Glomerular endothelial cell (primary cell): ENCODE measurements at places on chromosomes 12 and 14. TPM values are rescaled to one million over a fixed set of nuclear protein-coding genes. Genes with fewer than 3 reads are reported as not detected.

TMEM132D gene
- total RNA-seq: 1.1 and 3.6 TPM in 2 replicates

KLRB1 gene
- total RNA-seq: not detected in 2 replicates

SLC15A5 gene
- total RNA-seq: not detected in 2 replicates

- DNase-seq: no peak
These were observed 63.4 kb upstream of the DIO3 start for GRCh38 chr14:101497684-101498525.

GRCh38 chr12:79373896-79374499, 316.8 kb downstream of the PAWR start:
- no peak for DNase-seq

DNA sequence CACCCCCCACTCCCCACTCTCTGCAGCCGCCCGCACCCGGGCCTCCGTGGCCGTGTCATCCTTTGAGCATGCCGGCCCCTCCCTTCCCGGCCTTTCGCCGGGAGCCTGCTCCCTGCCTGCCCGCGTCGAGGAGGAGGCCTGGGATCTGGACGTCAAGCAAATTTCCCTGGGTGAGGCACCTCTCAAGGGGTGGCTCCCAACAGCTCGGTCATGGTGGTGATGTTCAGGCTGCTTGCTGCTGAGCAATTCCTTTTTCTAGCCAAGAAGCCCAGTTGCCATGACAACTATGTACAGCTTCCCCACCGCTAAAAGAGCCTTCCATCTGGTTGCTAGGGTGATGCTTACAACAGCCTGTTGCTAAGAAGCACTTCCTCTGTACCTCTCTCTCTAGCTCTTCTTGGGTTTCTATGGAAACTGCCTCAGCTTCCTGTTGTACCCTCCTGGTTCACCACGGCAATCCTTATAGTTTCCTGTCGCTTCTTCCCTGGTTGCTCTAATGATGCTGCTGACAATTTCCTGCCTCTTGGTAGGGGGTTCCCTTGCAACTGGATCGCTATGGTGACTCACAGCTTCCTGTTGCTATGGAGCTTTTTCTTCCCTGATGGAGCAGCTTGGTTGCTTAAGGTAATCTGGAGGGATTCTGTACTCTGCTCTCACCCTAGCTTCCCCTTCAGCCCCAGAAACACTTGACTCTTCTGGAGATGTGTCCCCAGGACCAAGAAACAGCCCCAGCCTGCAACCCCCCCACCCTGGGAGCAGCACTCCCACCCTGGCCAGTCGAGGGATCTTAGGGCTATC, 11.0 kb downstream of the ZNF219 start:
- DNase-seq: peak; percentile 83

DNA sequence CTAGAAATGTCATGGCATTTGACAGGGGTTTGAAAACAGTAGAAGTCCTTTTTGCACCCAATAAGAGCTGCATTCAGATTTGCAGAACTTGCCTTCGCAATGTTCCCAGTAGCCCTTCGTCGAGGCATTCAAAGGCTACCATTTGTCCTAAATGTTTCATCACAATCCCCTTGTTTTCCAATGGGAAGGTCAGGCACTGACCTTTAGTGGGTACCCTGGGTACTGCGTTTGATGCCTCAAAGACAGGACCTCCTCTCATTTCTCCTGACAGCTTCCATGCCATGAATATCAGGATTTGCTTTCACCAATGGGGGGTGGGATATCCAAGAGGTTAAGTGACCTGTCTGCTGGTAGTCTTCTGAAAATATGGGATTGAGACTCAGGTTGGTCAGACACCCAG, 1063.1 kb downstream of the BCL11B start:
- no peak for DNase-seq

DNA sequence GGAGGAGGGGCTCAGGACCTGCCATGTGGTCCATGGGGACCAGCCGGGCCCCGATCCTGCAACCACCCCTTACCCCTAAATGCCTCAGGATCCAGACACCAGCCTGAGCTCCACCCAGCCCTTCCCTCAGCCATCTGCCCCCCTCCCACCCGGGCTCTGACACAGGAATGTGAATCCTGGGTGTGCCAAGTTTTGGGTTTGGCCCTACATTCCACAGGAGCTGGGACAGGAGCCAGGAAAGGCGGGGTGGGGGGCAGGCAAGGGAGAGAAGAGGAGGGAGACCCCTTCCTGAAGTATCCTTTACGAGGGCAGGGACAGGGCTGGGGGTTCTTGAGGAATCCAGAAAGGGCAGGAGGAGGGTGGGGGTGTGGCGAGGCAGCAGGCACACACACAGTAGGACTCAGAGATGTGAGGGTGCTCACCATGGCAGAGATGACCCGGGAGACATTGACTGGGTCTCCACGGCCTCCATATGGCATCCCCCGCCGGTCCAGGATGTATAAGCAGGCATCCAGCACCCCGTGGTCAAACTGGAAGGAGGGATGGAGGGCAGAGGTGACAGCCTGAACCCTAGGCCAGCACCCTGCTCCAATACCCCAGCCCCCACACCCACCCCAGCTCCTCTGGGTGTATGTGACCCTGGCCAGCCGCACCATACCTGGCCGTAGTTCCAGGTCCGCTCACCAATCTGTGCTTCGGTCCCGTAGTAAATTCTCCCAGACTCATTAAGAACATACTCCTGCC, 3.5 kb downstream of the TGM1 start:
- DNase-seq: no peak

- DNase-seq: no peak
These were observed 135.1 kb downstream of the TMEM30B start for GRCh38 chr14:61145903-61146481.

KRT86 gene
- total RNA-seq: not detected in 2 replicates

- DNase-seq: no peak
These were observed 3.6 kb upstream of the KRT72 start for GRCh38 chr12:52604859-52605258.

FKBP4 gene
- 33.6 and 34.9 TPM in 2 replicates for total RNA-seq

DNA sequence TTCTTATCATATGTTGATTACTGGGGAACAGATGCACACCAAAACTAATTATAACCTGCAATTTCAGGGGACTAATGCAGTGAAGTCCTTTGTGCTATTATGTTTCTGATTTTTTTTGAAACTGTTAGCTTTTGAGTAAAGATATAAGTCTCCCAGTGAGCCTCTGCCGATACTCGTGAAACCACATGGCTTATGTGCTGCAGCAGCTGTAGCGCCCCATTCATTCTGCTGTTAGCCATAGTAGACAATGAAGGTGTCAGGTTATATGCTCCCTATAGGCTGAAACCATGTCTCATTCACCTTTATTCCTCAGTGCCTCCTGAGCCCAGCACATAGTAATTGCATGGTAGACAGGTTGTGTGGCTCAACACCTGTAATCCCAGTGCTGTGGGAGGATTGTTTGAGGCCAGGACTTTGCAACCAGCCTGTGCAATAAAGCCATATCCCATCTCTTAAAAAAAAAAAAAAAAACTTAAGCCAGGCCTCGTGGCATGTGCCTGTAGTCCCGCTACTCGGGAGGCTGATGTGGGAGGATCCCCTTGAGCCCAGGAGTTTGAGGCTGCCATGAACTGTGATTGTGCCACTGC, 25.0 kb downstream of the GOLGA5 start:
- DNase-seq: no peak

- peak; percentile 36 for DNase-seq
These were observed 55.8 kb downstream of the CMAS start for GRCh38 chr12:22101749-22102243.

DNA sequence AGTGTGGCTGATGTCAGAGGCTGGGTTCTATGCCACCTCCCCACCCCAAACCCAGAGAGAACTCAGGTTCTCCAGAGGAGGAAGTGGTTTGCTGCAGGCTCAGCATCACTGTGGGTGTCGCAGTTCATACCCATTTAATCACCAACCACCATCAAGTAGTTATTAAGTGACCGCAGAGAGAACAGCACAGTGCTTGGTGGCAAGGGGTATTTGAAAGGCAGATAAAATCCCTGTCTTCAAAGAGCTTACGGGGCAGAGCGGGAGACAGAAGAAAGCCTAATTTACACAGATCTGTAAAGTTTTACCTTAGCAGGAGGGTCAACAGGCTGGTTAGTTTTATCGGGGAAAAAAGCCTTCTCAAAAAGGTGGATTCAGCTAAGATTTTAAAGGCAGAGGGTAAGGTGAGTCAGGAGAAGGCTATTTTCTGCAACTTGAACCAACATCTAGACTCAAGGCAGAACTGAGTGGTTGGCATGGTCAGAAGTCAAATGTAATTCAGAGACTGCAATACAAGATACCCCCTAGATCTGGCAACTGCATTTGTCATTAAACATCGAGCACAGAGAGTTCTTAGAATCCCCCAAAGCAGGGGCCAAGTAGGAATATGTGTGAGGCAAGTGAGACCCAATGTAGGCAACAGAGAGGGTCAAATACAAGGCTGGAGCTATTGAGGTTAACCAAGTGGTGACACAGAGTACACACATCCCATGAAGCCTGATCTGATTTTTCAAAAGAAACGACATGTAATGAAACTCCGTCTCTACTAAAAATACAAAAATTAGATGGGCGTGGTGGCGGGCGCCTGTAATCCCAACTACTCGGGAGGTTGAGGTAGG, 13.2 kb downstream of the PXN start:
- no peak for DNase-seq

DNA sequence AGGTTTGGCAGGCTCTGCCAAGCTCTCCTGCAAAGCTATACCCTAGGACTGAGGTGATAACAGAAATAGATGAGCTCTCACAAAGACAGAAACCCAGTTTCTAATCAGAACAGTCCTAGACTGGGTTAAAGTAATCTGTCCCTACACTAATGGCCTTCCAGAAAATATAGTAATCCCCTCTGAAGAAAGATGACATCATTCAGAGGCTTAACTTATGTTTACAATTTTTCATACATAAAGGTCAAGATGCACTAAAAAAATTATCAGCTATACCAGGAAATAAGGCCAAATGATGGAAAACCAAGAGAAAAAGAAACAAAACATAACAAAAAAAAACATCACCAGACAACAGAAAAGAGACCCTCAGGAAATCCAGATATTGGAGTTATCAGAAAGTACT, 4.9 kb upstream of the WASHC4 start:
- no peak for DNase-seq
